ENCODE measurements at places on chromosomes 12 and 14. TPM values are rescaled to one million over a fixed set of nuclear protein-coding genes. Genes with fewer than 3 reads are reported as not detected.

Gene WSCD2
- 9.1 TPM for polyA plus RNA-seq

Gene CLEC7A
- polyA plus RNA-seq = 2.8 TPM

Gene NOPCHAP1
- 11.7 TPM for polyA plus RNA-seq

Gene DBX2
- polyA plus RNA-seq = 0.08 TPM

Gene NELL2
- polyA plus RNA-seq = 26.0 TPM

Gene SIVA1
- 52.3 TPM for polyA plus RNA-seq

Data from left kidney (tissue), 8 donors.